ENCODE measurements at places on chromosomes 3 and 15. TPM values are rescaled to one million over a fixed set of nuclear protein-coding genes. Genes with fewer than 3 reads are reported as not detected.

HGD gene
- total RNA-seq = 0.39 TPM

FAM162A gene
- 23.7 TPM for total RNA-seq

GRCh38 chr3:166688665-166689064, 691.4 kb downstream of the ZBBX start:
- H3K4me1 ChIP-seq = no peaks in the 10 kb centered on the region
- H3K4me3 ChIP-seq = no peak overlapping the region
- H3K36me3 ChIP-seq = no peaks in the 10 kb centered on the region

GRCh38 chr3:192921793-192922192, 4.1 kb upstream of the MB21D2 start:
- H3K27me3 ChIP-seq = no peaks in the 10 kb centered on the region
- DNase-seq = no peak
- H3K27ac ChIP-seq = no peak overlapping the region
- H3K36me3 ChIP-seq = no peaks in the 10 kb centered on the region
- H3K4me1 ChIP-seq = peaks cover 2% of the 10 kb centered on the region

DNA sequence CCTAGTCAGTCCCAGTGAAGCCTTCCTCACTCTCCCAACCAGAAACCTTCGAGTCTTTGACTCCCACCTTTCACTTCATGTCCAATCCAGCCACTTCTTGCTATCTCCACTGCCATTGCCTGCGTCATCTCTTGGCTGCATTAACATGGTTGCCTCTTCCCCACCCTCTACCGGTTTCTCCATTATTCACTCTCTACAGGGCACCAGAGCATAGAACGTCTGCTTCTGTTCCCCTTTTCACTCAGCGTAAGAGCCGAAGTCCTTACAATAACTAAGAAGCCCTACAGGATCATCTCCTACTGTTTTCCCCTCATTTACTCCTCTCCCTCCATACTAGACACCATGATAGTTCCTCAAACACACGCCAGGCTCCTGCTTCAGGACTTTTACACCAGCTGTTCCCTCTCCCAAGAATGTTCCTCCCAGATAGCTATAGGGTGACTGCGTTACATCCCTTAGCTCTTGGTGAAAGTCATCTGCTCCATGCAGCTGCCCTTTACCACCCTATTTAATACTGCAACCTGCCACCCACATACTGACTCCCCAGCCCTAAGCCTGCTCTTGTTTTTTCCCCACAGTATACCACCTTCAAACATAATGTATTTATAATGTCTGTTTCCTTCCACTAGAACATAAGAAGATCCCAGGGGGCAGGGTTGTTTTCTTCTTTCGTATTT, 30.9 kb downstream of the RCN2 start:
- no peaks in the 10 kb centered on the region for H3K4me1 ChIP-seq
- no peak overlapping the region for H3K4me3 ChIP-seq
- H3K27me3 ChIP-seq = no peaks in the 10 kb centered on the region
- H3K27ac ChIP-seq = peak overlapping the region; percentile 22
- no peak for DNase-seq
- H3K36me3 ChIP-seq = no peaks in the 10 kb centered on the region

GRCh38 chr3:28019740-28020139, 221.7 kb upstream of the CMC1 start:
- DNase-seq = no peak
- no peak overlapping the region for H3K27ac ChIP-seq
- no peak overlapping the region for H3K4me3 ChIP-seq
- H3K4me1 ChIP-seq = no peaks in the 10 kb centered on the region
- no peaks in the 10 kb centered on the region for H3K36me3 ChIP-seq

GRCh38 chr3:127787571-127788365, 34.5 kb downstream of the MGLL start:
- peak; percentile 73 for DNase-seq
- H3K27me3 ChIP-seq = no peaks in the 10 kb centered on the region
- no peak overlapping the region for H3K4me3 ChIP-seq
- H3K27ac ChIP-seq = peak overlapping the region; percentile 25
- no peaks in the 10 kb centered on the region for H3K4me1 ChIP-seq

SLC25A36 gene
- total RNA-seq = 49.0 TPM

PPP1R14D gene
- not detected for total RNA-seq

DNA sequence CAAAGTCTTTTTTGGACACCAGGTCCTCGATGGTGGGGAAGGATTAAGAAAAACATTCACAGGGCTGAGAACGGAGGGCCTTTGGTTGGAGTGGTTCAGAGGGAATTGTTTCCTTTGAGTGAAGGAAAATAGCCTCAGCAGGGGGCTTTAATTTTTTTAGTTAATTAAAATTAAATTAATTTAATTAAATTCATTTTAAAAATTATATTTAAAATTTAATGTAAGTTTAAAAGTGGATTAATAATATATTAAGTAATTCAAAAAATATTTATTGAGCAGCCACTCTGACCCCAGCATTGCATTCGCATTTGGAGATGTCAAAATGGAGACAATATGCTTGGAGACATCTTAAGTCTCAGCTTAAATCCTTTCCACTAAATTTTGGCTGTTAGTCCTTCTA, 136.7 kb downstream of the KCNH8 start:
- no peaks in the 10 kb centered on the region for H3K4me1 ChIP-seq
- DNase-seq = no peak
- no peaks in the 10 kb centered on the region for H3K27me3 ChIP-seq
- H3K36me3 ChIP-seq = no peaks in the 10 kb centered on the region

DNA sequence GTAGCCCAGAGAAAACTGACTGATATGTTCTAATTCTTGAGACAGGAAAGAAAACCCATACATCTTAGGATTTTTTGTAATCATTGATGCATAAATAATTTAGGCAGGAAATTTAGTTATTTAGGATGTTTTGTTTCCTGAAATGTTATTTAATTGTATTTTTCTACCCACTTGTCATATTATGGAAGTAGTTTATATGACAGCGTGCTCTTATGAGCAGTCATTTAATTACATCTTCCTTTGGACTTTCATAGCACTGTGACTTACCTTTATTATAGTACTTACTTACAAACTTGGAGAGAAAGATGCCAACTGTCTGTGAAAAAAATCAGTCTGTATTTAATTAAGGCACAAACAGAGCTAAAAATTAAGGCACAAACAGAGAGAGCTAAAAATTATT, 65.0 kb downstream of the AKAP13 start:
- H3K27ac ChIP-seq = no peak overlapping the region
- H3K4me3 ChIP-seq = no peak overlapping the region
- H3K36me3 ChIP-seq = no peaks in the 10 kb centered on the region

- no peaks in the 10 kb centered on the region for H3K36me3 ChIP-seq
- H3K27ac ChIP-seq = no peak overlapping the region
- no peak overlapping the region for H3K4me3 ChIP-seq
These were observed 17.8 kb downstream of the CSTA start for GRCh38 chr3:122342803-122343202.

DNA sequence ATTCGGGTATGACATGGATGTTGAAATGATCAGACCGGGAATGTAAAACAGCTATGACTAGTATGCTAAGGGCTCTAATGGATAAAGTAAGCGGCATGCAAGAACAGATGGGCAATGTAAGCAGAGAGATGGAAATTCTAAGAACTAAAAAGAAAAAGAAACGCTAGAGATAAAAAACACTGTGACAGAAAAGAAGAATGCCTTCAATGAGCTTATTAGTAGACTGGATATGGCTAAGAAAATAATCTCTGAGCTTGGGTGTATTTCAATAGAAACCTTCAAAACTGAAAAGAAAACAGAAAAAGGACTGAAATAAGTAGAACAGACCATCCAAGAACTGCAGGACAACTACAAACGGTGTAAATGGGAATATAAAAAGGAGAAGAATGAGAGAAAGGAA, 101.2 kb downstream of the HES1 start:
- DNase-seq = no peak
- H3K4me1 ChIP-seq = no peaks in the 10 kb centered on the region
- no peak overlapping the region for H3K4me3 ChIP-seq
- H3K27me3 ChIP-seq = no peaks in the 10 kb centered on the region
- no peaks in the 10 kb centered on the region for H3K36me3 ChIP-seq

DNA sequence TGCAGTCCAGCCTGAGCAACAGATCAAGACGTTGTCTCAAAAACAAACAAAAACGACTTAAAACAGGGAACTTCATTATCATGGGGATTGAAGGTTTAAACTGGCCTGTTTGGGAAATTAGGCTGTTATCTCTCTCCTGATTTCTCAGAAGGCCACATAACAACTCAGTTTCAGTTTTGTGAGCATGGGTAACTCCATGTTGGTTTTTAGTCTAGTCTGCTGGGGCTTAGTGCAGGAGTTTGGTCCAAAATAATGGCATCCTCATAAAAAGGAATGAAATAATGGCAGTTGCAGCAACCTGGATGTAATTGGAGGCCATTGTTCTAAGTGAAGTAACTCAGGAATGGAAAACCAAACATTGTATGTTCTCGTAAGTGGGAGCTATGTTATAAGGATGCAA, 2.3 kb upstream of the ZNF280D start:
- H3K27me3 ChIP-seq = no peaks in the 10 kb centered on the region
- H3K36me3 ChIP-seq = no peaks in the 10 kb centered on the region
- DNase-seq = no peak
- H3K4me3 ChIP-seq = no peak overlapping the region
- H3K27ac ChIP-seq = no peak overlapping the region

- no peaks in the 10 kb centered on the region for H3K36me3 ChIP-seq
- no peaks in the 10 kb centered on the region for H3K27me3 ChIP-seq
- H3K27ac ChIP-seq = no peak overlapping the region
- no peak for DNase-seq
These were observed 491.3 kb upstream of the AGTR1 start for GRCh38 chr3:148206446-148206845.

SMCO1 gene
- not detected for total RNA-seq

POLQ gene
- total RNA-seq = 0.23 TPM

GRCh38 chr15:66617137-66618090, 51.6 kb upstream of the LCTL start:
- H3K4me3 ChIP-seq = no peak overlapping the region
- no peaks in the 10 kb centered on the region for H3K4me1 ChIP-seq
- no peaks in the 10 kb centered on the region for H3K27me3 ChIP-seq
- DNase-seq = peak; percentile 92
- H3K27ac ChIP-seq = peak overlapping the region; percentile 84
- H3K36me3 ChIP-seq = no peaks in the 10 kb centered on the region

DNA sequence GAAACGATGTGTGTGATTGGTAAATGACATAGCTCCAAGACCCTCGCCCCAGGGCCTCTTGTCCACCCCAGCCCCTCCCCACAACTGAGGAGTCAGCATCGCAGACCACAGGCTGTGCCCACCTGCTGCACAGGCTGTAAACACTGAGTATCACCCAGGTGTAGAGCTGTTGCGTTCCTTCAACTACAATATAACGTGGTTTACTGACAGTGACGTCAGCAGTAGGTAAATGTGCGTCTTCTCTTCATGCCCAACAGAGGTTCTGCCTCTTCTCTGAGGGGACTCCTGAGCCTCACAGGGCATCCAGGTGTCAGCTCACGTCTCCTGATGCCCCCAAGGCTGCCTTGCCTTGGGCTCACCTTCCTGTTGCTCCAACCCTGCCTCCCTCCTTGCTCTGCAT, 395.1 kb downstream of the CACNA2D3 start:
- no peak overlapping the region for H3K27ac ChIP-seq
- H3K4me3 ChIP-seq = no peak overlapping the region
- H3K36me3 ChIP-seq = no peaks in the 10 kb centered on the region
- no peaks in the 10 kb centered on the region for H3K4me1 ChIP-seq
- DNase-seq = no peak

DNA sequence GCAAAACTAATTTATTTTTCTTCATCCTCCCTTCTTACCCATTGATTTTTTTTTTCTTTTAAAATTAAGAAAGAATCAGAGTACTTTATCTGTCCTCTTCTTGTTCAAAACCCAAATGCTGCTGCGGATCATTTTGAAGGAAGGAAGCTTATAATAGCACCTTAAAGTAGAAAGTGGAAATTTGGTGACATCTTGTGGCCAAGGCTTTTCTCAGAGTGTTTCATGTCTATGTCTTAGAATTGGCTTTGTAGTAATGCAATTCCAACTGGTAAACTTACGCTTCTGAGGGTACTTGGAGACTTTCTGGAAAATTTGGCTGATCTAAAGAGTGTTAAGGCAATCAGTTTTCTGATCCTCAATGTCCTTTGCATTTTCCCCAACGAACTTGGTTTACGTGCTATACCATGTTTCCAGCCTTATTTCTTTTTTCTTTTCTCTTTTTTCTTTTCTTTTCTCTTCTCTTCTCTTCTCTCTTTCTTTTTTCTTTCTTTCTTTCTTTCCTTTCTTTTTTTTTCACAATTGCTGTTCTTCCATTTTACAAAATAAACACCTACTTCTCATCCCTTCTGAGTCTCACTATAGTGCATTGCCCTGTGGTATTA, 30.7 kb downstream of the C3orf38 start:
- no peaks in the 10 kb centered on the region for H3K27me3 ChIP-seq
- H3K36me3 ChIP-seq = no peaks in the 10 kb centered on the region
- H3K27ac ChIP-seq = no peak overlapping the region
- no peaks in the 10 kb centered on the region for H3K4me1 ChIP-seq
- no peak overlapping the region for H3K4me3 ChIP-seq

- no peak overlapping the region for H3K27ac ChIP-seq
- no peaks in the 10 kb centered on the region for H3K36me3 ChIP-seq
- no peak for DNase-seq
- no peaks in the 10 kb centered on the region for H3K27me3 ChIP-seq
- no peaks in the 10 kb centered on the region for H3K4me1 ChIP-seq
- no peak overlapping the region for H3K4me3 ChIP-seq
These were observed 61.1 kb upstream of the BOC start for GRCh38 chr3:113150250-113150649.

GRCh38 chr3:72270072-72270681, 485.2 kb upstream of the PROK2 start:
- peak; percentile 92 for DNase-seq
- no peak overlapping the region for H3K4me3 ChIP-seq
- H3K27me3 ChIP-seq = no peaks in the 10 kb centered on the region
- no peaks in the 10 kb centered on the region for H3K36me3 ChIP-seq
- H3K27ac ChIP-seq = no peak overlapping the region
- H3K4me1 ChIP-seq = no peaks in the 10 kb centered on the region

DNA sequence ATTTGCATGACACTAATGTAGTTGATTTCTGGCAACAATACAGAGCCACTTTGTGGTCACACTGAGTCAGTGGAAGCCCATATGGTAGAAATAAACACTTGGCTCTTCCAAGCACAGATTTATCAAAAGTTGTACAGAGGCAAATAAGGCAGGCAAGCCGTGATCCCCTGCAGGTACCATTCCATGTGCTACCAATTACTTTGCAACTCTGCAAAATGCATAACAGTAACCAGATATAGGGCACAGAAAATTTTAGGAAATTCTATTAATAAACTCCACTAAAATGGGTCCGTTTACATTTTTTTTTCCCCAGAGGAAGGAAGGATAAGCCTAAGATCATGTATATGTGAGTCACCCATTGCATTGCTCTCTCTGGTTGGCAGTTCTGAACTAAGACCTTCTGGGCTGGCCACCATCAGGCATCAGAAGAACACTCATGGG, 103.1 kb upstream of the PTX3 start:
- H3K27ac ChIP-seq = no peak overlapping the region
- H3K4me1 ChIP-seq = no peaks in the 10 kb centered on the region
- no peak for DNase-seq
- no peaks in the 10 kb centered on the region for H3K27me3 ChIP-seq
- H3K36me3 ChIP-seq = no peaks in the 10 kb centered on the region
- no peak overlapping the region for H3K4me3 ChIP-seq

- no peaks in the 10 kb centered on the region for H3K4me1 ChIP-seq
- no peaks in the 10 kb centered on the region for H3K27me3 ChIP-seq
- no peak overlapping the region for H3K27ac ChIP-seq
- H3K4me3 ChIP-seq = no peak overlapping the region
- no peak for DNase-seq
These were observed 269.5 kb upstream of the GBE1 start for GRCh38 chr3:82030916-82031315.

EFCAB12 gene
- total RNA-seq = 0.10 TPM

- H3K27me3 ChIP-seq = no peaks in the 10 kb centered on the region
- no peaks in the 10 kb centered on the region for H3K36me3 ChIP-seq
- no peaks in the 10 kb centered on the region for H3K4me1 ChIP-seq
- H3K27ac ChIP-seq = no peak overlapping the region
- H3K4me3 ChIP-seq = no peak overlapping the region
These were observed 821.0 kb downstream of the FHIT start for GRCh38 chr3:60430205-60430604.

CEMIP gene
- 12.1 TPM for total RNA-seq

TJP1 gene
- total RNA-seq = 120 TPM
